ENCODE measurements at places on chromosomes 11 and 22.

GRCh38 chr11:64351136-64351631 lies 7.8 kb upstream of the RPS6KA4 start:
- DNase-seq, result no peak

- peak; percentile 58 for DNase-seq
Observed at GRCh38 chr22:23539135-23539838, 40.8 kb downstream of the IGLL1 start.

GRCh38 chr11:126914941-126915340 lies 85.6 kb downstream of the KIRREL3 start:
- no peak for DNase-seq

DNA sequence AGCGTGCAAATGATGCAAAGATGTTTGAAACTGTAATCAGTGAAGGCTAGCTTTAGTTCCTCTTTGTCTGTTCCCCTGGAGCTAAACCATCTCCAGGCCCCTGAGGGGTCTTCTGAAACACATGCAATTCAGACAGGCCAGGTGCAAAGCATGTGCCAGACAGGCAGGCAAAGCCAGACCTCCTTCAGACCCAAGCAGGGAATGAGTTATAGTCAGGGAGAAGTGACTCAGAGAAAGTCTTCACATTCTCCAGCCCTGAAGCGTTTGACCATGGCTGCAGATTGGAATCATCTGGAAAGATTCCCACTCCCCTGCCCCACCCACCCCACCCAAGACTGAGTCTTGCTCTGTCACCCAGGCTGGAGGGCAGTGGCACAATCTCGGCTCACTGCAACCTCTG lies 187.0 kb upstream of the ISX start:
- no peak for DNase-seq

DNA sequence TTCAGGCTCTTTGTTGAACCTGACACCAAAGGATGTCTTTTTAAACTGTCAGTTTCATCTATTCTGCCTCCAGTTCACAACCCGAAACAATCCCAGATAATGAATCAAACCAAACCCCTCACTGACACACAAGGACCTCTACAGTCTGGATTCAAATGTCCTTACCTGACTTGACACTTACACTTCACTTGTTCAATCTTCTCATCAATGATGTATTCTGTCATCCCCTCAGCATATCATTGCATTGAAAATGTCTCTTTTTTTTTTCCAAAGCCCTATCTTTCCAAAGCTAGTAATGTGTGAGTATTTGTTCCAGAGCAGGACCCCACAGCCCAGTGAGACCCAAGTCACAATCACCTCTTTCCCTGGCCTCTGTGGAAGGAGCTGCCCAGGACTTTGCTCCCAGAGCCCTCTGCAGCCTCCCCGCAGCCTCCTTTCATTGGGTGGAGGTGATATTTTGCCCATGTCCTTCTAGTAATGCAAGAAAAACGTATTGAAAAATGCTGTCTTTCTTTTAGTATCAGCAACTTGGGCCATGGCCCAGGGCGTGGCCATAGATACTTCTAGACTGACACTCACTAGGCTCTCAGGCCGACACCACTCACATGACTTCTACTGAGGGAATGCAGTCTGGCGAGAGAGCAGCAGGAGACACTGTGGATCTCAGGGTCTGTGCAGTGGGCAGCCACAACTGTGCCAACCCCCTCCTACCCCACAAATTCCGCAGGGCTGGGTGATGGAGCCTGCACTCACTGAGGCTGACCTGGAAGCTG lies 18.2 kb downstream of the RFPL3 start:
- no peak for DNase-seq
